AG10803 (cell line): ENCODE measurements at places on chromosomes 1 and 21.
A peak's percentile ranks its signal among the peaks of the same experiment; 100 is the strongest.

GRCh38 chr1:20280341-20280740 is 10.3 kb upstream of the VWA5B1 start:
- peak; percentile 12 for DNase-seq

DNA sequence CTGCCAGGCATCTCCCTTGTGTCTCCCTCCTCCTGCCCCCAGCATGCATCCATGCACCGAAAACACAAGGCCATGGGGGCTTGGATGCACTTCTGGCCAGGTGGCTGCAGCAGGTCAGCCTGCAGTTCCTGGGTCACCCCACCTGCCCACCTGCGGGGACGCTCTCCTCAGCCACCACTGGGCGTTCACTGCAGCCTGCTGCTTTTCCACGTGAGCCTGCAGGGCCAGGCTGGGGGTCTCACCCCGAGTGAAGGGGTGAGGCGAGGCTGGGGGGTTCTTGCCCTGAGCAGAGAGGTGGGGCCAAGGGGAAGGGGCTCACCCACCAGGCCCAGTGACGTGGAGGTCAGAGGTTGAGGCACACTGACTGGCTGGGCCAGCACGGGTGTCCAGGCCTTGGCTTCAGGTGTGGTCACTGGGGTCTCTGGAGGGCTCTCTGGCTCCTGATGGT is 64.6 kb downstream of the WNT9A start:
- no peak for DNase-seq

- DNase-seq = no peak
These were observed 40.8 kb upstream of the GPR157 start for GRCh38 chr1:9169601-9170137.

- DNase-seq = peak; percentile 75
These were observed 61.5 kb upstream of the ARHGAP29 start for GRCh38 chr1:94298861-94299260.

DNA sequence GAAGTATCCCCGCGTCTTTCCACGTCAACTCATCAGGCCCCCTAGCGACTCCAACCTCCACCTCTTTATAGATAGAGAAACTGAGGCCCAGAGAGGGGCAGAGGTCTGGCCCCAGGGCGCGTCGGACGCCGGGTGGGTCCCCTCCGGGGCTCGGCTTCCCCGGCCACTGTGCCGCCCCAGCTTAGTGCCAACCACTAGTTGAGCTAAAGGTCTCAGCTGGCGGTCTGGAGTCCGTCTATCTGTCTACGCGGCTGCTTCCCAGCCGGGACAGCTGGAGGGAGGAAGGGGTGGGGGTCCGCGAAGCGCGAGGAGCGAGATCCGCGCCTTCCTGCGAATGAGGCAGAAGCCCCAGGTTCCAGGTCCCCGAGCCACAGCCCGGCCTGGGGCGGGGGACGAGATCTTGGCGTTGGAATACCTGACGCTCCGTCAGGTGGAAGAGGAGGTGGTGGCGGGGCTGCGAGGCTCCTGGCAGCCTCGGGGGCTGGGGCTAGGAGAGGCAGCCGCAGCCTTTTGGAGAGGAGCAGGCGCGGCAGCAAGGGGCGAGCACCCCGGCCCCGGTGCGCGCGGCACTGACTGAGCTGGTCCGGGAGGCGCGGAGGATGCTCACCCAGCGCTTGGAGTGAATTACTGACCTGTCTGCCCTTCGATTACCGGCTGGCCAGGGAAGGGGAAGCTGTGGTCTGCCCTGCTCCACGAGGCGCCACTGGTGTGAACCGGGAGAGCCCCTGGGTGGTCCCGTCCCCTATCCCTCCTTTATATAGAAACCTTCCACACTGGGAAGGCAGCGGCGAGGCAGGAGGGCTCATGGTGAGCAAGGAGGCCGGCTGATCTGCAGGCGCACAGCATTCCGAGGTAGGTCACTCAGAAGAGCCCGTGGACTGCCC is 937 bp downstream of the PODN start:
- no peak for DNase-seq

GRCh38 chr1:245652660-245653427 is 498.1 kb downstream of the KIF26B start:
- DNase-seq = peak; percentile 31

DNA sequence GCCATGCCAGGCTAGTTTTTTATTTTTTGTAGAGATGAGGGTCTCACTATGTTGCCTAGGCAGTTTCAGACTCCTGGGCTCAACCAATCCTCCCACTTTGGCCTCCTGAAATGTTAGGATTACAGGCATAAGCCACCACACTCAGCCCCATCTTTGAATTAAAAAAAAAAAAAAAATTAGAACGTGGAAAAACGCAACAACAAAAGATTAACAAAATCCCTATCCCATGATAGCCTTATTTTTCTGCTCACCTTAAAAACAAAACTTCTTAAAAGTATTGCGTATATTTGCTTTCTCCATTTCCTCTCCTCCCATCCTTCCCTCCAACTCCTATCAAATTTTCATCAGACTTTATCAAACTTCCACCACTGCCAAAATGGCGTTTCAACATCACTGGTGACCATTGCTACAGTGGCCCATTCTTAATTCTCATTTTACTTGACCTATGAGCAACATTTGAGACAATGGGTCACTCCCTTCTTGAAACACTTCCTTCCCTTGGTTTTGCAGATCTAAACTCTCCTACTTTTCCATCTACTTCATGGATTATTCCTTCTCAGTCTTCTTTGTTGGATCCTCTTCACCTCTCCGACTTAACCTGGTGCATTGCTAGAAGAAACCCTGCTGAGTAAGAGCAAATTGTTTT is 579 bp upstream of the ZNF684 start:
- DNase-seq = peak; percentile 3

DNA sequence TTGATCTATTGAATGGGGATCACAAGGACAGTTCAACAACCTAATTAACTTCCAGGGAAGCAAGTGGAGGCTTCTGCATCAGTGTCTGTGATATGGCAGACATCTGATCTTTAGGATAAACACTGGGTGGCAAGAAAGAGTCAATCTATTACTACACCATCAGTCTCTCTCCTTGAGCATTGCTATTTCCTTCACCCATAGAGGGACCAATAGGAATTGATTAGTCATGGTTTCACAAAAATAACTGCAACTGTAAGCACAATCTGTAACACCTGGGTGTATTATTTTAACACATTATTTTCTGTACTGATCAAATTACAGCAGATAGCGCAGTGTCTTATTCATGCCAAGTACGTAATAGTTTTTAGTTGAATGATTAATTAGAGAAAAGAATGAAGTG is 50.3 kb downstream of the USP24 start:
- no peak for DNase-seq

DNA sequence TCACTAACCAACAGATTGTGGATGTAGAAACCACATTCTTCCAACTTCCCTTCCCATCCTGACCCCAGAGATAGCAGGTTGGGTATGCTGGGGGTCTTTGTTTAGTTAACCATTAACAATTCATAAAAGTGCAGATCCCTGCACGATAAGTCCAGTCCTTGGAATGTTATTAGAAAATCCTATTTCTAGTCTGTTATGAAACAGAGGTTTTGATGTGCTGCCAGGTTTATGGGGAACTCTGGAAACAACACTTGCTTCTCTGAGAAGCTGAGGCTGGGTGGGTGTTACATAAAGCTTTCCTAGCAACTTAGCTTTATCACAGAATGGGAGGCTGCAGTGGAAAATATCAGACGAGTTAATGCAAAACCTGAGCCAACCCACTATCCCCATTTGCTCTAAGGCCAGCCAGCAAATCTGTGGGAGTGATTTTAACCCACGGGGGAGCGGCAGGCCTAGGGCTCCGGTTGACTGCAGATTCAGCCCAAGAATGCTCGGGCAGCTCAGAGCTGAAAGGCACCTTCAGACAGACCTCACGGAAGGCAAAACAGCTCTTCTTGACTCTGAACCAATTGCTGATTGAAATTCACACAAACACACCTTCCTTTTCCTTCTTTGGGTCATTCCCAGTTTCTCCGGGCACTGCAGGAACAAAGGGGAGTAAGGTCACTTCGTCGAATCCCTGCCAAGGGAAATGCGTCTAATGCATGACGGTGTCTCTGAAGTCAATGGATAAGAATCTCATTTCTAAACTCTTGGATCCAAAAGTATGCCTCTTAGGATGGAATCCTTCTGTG is 111.7 kb upstream of the IRF2BP2 start:
- DNase-seq = peak; percentile 97

DNA sequence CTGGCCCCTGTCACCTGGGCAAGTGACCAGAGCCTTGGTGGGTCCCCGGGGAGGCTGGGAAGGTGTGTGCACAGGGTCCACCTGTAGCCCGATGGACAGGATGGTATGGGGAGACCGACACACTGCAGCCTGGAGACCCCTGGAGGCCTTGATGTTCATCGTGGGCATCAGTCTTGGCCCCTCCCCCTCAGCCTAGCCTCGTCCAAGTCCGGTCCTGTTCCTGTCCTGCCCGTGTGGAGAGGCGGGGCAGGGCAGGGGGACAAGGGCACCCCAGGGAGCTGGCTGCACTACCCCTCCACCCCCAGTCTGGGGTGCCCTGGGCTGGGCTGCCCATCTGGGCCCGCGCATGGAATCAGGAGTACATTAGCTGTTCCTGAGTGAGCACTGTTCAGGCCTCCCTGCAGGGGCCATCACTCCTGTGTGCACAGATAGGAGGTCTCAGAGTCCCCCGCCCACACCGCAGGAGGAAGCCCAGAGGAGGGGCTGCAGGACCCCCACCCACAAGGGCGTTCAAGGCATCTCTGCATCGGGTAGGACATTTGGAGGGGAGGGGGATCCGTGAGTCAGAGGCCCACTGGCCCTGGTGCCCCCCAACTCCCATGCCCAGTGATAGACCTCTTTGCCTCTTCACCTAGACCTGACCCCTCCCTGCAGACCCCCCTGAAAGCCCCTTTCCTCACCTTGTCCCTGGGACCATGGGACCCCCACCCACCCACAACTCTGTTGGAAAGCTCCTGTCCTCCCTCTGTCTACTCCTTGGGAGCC is 63.2 kb downstream of the WNT9A start:
- no peak for DNase-seq

GRCh38 chr1:192654591-192655251 is 18.8 kb downstream of the RGS13 start:
- peak; percentile 59 for DNase-seq

GRCh38 chr1:8474369-8474768 is 156.5 kb downstream of the SLC45A1 start:
- no peak for DNase-seq

- no peak for DNase-seq
These were observed 6.5 kb downstream of the C1orf35 start for GRCh38 chr1:228096416-228097332.

GRCh38 chr1:40595623-40596022 is 64.2 kb downstream of the ZNF684 start:
- no peak for DNase-seq

DNA sequence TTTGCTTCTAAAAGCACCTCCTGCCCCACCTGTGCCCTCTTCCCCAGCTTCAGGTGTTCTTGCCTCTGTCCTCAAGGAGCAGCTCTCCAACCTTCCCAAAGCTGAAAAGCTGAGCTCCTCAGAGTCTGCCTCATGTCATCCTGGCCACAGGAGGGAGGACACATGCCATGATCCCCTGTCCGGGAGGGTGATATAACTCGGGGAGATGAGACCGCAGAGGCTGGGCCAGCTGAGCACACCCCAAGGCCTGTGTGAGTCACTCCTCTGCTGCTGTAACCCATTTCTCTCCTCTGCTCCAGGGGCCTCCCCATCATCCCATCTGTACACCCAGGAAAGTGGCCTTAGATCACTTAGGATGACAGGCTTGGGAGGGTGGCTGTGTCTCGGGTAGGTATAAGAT is 49.8 kb downstream of the EPHB2 start:
- peak; percentile 57 for DNase-seq

- DNase-seq = peak; percentile 91
These were observed 39.5 kb downstream of the EPHB2 start for GRCh38 chr1:22749919-22750684.

- DNase-seq = peak; percentile 13
These were observed 199.0 kb upstream of the DPYD start for GRCh38 chr1:98119796-98120195.

GRCh38 chr1:160708118-160708517 is 3.5 kb downstream of the CD48 start:
- no peak for DNase-seq

- DNase-seq = no peak
These were observed 22.4 kb downstream of the CFHR4 start for GRCh38 chr1:196910215-196910614.

GRCh38 chr1:7710859-7711258 is 60.2 kb upstream of the VAMP3 start:
- no peak for DNase-seq

DNA sequence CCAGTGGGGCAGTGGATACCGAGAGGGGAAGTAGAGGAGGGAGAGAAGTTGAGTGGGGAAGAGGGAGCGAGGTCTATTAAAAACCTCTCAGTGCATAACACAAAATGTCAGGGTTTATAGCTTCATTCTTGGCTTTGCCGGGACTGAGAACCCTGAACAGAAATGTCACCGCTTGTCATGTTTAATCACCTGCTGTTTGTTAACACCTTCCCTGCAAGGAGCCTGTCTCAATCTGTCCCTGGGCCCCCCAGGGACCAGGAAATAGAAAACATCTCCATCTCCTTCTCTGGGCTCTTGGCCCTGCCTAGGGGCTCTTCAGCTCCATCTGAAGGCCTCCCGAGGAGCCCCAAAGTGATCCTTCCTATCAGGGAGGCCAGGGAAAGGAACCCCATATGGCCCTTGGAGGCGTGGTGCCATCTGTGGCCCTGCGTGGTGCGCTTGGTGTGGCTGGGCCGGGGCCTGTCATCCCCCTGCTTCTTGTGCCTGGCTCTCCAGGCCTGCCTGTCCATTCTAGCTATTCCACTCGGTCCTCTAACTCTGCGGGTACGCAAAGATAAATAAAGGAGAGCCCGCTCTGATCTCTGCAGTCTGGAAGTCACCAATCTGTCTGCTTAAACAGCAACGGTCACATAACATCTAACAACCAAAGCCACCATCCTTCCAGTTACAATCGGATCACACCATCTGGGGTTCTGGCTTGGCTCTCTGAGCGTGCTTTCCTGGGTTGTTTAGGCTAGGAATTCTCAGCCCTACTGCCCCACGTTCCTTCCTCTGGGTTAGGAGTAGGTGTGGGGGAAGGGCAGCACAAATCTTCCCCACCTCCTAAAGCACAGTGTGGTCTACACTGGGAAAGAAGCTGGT is 113.8 kb downstream of the CASZ1 start:
- DNase-seq = no peak

DNA sequence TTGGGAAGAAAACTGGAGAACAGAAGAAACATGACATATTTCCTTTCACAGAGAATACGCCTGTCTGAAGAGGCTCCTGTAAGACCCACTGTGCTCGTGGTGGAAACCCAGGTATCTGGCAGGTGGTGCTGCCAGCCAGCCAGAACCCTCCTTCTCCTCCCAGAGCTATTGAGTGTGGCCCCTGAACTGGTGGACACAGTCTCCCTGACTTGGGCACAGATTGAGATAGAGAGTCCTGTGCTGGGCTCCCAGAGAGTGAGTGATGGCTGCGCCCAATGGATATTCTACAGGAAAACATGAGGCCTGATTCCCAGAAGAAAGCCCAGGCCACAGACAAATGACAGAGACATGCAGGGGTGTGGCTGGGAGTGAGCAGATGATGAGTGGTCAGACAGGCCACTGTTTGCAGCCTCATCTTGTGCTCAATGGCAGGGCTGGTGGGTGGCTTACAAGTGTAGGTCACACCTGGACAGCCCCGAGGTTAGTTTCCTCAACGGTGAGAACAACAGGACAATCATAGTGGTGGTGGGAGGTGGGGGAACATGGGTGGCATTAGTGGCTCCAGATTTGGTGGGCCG is 127.9 kb downstream of the PTPRU start:
- DNase-seq = no peak
